ENCODE measurements at places on chromosomes 4 and X.

GRCh38 chr4:3489451-3489962, 26.4 kb downstream of the DOK7 start:
- no peak for DNase-seq

- DNase-seq: no peak
Observed at GRCh38 chrX:41596596-41596995, 92.2 kb upstream of the GPR34 start.

DNA sequence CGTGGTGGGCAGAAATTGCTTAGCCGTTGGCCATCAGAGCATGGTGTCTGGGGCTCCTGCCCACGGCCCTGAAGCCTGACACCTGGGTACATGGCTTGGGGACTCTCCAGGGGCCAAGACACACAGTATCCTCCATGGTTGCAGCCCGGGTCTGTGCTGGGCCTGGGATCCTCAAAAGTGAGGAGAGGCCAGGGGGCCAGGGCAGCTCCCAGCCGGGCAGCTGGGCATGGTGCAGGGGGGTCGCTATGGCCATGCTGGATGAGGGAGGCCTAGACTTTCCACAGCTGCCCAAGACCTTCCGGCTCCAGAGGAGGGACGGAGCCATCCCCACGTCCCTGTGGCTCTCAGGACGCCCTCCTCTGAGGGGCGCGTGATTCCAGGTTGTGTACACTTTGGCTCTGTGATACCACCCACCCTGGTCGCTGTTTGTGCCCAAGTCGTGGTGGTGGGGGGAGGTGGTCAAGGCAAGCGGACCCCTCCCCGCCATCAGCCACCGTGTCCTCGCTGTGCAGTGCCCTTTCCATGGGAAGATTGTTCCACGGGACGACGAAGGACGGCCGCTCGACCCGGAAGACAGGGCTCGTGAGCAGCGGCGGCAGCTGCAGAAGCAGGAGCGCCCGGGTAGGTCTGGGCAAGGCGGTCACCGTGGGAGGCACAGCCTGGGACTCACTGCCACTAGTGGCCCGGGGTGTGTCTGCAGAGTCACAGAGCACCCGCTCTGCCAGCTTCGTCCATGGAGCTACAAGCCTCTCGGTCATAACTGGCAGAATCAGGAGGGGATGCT, 25.7 kb downstream of the NKX1-1 start:
- no peak for DNase-seq

- no peak for DNase-seq
Observed at GRCh38 chr4:187109636-187110035, 386.0 kb upstream of the FAT1 start.

- DNase-seq: no peak
Observed at GRCh38 chrX:31508338-31508737, 436.5 kb upstream of the FTHL17 start.

- no peak for DNase-seq
Observed at GRCh38 chrX:24204331-24204730, 54.8 kb downstream of the ZFX start.

GRCh38 chr4:105208561-105208960, 61.9 kb downstream of the TET2 start:
- no peak for DNase-seq

DNA sequence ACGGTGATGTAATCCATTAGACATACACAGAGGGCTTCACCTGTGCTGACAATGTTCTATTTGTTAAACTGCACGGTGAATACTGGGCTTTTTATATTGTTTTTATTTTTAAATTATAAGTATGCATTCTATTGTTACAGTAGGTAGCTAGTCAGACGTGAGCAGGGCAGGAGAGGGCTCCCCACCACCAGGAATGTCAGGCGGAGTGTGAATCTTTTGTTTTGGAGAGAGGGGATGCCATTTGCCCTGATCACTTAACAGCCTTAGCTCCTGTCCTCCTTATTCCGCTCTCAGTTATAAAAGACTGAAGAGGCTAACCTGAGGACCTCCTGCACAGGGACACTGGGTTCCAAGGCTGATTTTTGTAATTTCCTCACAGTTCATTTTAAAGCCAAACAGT, 151.6 kb upstream of the TAPT1 start:
- DNase-seq: no peak

GRCh38 chr4:41213625-41214135, 662 bp downstream of the APBB2 start:
- DNase-seq: no peak

DNA sequence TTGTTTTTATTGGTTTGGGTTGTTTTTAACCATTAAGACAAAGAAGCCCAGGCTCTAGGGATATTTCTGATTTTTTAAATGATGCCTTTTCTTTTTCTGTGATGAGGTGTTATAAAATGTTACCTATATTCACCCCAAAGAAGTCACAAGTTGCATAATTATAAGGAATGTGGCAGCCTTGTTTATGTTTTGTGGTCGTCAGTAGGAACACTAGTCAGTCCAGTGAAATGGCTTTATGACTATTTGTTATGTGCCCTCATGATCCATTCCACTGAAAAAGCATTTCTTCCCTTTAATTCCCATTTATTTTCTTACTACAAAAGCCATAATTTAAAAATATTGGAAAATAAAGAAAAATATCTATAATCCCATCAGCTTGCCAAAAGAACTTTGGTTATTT, 34.4 kb downstream of the CC2D2A start:
- DNase-seq: no peak

DNA sequence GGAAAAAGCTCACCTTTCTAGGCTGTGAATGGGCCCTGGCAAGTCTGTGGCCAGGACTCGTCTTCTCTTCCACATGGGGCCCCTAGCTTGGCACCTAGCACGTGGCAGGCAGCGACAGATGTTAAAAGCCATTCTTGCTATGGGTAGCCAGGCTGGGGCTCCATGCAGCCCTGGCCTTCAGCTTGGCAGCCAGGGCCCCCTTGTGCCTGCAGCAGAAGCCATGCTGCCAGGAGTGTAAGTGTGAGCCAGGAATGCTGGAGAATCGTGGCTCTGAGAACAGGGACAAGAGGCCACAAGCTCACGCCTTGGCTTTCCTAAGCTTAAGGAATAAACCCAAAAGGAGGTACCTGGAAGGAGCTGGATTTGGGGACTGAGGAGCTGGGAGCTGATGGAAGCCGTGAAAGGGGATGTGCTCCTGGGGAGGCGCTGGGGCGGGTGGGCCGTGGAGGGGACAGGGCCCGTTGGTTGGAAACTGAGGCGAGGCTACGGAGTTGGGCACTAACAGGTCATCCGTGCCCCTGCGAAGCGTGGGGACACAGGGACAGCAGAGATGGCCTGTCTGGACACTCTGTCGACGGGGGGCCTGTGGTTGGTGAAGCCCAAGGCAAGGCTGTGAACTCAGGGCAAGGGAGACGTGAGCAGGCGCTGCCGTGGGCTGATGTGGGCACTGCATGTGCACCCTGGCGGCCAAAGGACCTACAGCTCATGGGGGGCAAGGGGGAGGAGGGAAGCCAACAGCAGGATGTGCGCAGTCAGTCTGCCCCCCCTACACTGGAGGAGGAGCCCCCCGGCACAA, 895 bp upstream of the OPN1LW start:
- DNase-seq: no peak

GRCh38 chr4:165308606-165309005, 18.9 kb upstream of the MSMO1 start:
- no peak for DNase-seq

- no peak for DNase-seq
Observed at GRCh38 chrX:40883021-40883619, 147.8 kb upstream of the MED14 start.

DNA sequence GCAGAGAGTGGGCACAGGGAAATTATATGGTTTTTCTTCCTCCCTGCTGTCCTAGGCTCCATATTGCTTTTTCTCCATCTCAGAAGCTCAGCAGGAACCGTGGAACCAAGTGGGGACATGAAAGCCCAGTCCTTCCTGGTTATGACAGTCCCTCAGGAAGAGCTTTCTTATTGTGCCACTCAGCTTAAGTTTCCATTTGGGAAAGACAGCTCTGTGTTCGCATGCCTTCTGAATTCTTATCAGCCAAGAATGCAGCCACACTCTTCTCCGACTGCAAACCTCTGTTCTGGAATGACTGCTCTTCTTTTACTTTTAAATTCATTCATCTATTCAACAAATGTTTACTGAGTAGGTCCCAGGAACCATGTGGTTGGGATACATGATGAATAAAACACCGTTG, 58.0 kb upstream of the PPARGC1A start:
- no peak for DNase-seq

DNA sequence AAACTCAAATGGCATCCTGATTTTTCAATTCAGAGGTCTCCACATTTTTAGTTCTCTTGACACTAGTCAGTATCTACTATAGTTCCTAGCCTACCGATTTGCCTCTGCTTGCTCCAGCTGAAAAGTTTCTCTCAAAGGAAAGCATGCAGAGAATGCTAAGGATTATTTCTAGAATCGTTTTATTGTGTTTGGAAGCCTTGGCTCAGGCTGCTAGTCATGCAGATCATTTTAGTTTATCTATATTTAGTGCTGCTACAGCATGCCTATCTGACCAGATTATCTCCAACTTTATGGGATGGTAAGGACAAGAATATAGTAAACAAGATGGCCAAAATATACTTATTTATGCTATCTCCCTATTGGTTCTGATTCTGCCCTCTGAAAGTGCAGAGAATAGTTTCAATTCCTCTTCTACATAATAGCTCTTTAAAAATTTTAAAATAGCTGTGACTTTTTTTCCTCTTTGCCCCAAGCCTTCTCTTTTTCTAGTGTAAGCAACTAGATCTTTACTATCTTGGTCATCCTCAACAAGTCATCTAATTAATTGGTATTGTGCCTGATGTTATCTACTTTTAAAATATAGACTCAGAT, 15.7 kb upstream of the DRP2 start:
- no peak for DNase-seq

- DNase-seq: no peak
Observed at GRCh38 chr4:43607827-43608461, 715.4 kb downstream of the GRXCR1 start.

- DNase-seq: no peak
Observed at GRCh38 chr4:168118116-168118655, 25.8 kb downstream of the ANXA10 start.

DNA sequence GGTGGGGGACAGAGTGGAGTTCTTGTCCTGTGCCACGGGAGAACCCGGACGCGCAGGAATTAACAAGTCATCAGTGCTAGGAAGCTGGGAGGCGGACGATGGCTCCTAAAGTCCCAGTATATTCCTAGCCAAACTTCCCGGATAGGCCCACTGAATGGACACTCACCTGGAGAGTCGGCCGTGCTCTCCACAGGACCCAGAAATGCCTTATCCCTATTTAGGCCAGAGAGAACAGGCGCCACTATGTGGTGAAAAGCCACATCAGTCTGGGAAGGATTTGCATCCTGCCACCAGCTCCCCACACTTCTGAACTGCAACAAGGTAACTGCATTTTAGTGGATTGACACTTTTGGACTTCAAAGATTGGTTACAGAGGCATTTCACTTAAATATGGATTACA, 1.1 kb downstream of the CFAP299 start:
- no peak for DNase-seq

DNA sequence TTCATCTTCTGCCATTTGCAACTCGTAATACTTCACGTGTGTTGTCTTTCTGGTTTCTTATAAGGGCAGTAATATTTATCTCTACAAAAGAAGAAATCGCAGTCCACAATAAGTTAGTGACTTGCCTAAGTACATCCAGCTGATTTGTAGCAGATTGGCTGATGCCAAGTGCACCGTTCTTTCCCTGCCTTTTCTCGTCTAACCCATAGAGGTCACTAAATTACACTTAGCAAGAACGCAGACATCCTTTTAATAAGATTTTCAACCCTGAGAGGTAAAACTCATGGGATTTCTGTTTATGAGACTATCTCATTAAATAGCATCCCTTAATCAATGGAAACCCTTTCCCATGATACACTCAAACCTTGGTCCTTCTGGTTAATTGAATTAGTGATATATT, 408.6 kb upstream of the ACTRT1 start:
- no peak for DNase-seq

DNA sequence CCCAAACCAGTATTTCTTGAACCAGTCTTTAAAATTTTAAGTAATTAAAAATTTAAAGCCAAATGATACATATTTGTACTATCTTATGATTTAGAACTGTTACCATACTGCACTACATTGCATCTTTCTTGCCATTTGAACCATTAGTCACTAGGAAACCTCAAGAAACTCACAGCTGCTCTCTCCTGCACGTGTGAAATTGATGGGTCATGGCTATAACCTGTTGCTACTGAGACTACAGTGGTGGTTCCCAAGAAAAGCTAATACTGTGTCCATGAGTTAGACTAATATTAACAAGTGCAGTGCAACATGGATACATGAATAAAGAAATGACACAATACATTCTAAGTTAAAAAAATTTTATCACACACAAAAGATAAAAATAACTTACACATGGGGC, 88.4 kb downstream of the PDE5A start:
- no peak for DNase-seq

DNA sequence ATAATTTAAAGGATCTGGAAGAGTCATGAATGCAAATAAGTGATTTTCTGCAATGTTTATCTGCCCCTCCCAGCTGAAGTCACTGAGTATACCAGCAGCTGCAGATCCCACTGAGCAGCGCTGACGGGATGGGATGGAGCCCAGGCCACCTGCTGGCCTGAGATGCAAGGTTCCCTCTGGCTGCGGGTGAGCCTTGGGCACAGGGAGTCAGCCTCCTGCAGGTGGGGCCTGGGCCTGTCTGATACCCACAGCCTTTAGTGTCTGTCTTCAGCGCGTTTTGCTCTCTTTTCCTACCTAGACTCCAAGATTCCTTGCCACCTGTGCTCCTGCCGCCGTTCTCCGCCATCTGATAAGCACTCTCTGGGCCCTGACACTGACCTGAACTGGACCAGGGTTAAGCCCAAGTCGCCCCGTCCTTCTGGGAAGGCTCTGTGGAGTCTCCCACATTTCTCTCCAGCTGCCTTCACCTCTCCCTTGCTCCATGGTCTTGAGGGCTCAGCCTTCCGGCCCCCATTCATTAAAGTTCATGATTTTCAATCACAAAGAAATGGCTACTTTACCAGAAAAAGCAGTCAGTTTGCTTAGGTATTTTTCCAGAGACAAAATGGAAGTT, 223.1 kb upstream of the FAT1 start:
- DNase-seq: no peak

DNA sequence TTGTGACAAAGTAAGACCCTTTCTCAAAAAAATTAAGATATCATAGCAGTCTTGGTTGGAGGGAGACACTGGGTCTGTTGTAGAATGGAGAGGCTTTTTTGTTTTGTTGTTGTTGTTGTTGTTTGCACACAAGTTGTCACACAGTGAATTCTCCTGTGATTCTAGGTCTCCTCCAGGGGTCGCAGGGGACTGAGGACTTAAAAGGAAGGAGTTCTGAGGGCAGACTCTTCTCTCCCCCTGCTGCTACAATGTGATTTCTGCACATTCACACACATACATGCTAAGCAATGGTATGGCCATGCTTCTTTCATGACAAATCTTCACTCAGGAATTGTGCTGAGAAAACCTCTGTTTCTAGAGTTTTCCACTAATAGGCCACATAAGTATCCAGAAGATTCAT, 71.1 kb downstream of the ZNF732 start:
- no peak for DNase-seq

GRCh38 chrX:16958356-16958755, 11.9 kb downstream of the REPS2 start:
- no peak for DNase-seq

All from stimulated activated CD4-positive, alpha-beta T cell treated with anti-CD3 and anti-CD28 coated beads, Interleukin-12 subunit alpha, Interleukin-12 subunit beta, amount 100 ng/mL, for 48 hours (primary cell).